ENCODE measurements at places on chromosomes 6 and 20. TPM values are rescaled to one million over a fixed set of nuclear protein-coding genes. Genes with fewer than 3 reads are reported as not detected.

DNA sequence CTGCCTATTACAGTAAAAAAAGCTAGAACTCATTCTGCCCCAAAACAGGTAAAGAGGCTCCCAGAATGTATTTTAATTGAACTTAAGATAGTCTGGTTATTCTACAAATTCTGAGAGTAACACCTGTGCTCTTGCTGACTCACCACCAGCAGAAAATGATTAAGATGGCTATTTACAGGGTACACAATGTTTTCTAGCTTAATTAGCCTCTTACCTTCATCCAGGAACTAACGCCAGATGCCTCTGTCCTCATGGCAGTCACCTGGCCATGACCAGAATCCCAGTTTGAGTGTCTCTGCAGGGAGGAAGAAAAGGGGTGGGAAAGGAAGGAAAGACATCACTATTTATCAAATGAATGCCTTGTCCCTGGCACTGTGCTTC is 31.3 kb upstream of the PPP1R3G start:
- DNase-seq = no peak

Gene SNX21
- total RNA-seq = 2.0 TPM

GRCh38 chr6:43014434-43014909 is 423 bp downstream of the KLHDC3 start:
- DNase-seq = no peak

GRCh38 chr6:166375013-166375412 is 7.7 kb downstream of the MPC1 start:
- DNase-seq = no peak

Gene KLC4
- total RNA-seq = 33.8 TPM

Gene ABCC10
- total RNA-seq = 58.3 TPM

GRCh38 chr20:6908673-6909072 is 141.2 kb downstream of the BMP2 start:
- DNase-seq = no peak

DNA sequence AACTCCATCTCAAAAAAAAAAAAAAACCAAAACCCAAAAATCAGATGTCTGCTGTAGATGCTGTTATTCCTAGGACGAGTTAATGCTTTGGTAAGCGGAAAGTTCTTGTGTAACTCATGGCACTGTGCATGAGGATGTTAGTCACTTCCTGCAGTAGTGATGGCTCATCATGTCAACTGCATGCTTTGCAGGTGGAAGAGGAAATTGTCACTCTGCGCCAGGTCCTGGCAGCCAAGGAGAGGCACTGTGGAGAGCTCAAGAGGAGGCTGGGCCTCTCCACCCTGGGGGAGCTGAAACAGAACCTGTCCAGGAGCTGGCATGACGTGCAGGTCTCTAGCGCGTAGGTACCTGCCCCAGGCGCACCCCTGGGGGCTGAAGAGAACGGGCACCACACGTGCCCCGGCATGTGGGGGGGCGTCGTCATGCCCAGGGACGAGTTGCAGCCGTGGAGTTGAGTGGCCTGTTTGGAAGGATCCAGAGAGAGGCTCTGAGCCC is 8.5 kb downstream of the TPD52L2 start:
- no peak for DNase-seq

DNA sequence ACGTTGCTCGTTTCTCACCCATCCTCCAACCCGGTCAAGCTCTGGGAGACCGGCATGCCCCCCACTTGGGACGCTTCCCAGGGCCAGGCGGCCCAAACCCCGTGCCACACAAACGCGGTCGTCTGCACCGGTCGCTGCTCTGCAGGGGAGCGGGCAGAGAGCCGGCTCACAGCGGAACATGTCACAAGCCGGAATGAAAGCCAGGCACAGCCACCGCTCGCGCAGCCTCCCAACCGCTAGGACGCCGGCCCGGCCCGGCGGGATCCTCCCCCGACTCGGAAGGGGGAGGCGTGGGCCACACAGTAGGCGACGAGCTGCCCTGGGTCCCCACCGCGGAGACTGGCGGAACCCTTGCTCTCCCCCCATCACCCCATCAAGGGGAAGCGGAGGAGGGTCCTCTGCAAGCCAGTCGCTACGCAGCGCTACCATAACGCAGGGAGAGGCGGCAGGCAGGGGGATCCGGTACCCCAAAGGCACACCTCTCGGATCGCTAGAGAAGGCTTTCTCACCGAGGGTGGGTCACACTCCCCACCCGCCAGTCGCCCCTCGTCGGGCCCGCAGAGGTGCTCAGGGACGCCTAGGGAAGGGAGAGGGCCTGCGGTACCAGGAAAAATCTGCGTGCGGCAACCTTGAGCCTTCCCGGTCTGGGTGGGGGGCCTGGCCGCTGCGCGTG is 768.4 kb upstream of the DEFB115 start:
- DNase-seq = no peak

GRCh38 chr6:136633355-136633754 is 83.1 kb upstream of the MAP7 start:
- no peak for DNase-seq

DNA sequence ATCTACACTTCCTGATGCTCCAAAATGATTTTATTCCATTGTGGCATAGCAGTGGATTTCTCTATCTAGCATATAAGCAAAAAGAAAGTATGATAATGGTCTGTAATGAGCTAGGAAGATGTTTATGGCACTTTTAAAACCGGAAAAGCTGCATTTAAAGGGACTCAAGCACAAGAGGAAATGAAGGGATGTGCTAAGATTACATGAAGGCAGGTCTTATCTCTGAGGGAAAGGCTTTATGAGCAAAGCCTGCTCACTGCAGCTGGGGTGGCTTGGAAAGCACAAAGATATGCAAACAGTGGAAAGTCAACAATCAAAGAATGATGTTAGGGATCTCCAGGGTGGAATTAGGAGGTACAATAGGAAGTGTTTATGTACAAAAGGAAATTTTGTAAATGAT is 138.2 kb downstream of the TENT5A start:
- DNase-seq = no peak

DNA sequence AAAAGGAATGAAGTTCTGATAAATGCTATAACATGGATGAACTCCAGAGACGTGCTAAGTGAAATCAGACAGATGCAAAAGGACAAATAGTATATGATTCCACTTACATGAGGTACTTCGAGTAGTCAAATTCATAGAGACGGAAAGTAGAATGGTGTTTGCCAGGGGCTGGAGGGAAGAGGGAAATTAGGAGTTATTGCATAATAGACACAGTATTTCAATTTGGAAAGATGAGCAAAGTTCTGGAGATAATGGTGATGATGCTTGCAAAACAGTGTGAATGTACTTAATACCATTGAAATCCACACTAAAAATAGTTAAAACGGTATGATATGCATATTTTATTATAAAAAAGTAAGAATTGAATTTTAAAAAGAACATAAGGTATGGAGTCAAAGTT is 84.9 kb upstream of the STXBP5 start:
- no peak for DNase-seq

Gene SLC17A3
- 0.23 TPM for total RNA-seq

GRCh38 chr20:6696001-6696400 is 71.5 kb upstream of the BMP2 start:
- no peak for DNase-seq

- DNase-seq = no peak
These were observed 42.5 kb downstream of the LYRM2 start for GRCh38 chr6:89596056-89596455.

GRCh38 chr6:152308306-152308705 is 328.9 kb downstream of the SYNE1 start:
- DNase-seq = no peak

DNA sequence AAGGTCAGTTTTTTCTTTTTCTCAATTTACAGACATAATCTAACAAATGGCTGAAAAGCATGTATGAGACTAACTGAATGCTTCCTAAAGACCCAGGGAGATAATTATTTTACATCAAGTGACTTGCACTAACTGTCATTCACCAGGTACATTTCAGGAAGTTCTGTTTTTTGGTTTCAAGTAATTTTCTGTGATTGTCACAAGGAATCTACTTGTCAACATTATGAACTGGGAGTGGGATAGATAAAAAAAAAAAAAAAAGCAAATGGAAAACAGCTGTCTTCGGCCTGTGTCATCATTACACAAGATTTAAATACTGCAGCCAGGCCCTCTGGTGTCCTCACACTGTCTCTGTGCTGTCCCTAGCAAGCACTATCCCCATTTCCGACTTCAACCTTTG is 379.0 kb upstream of the HTR1E start:
- no peak for DNase-seq

Gene KCNK15
- not detected for total RNA-seq

GRCh38 chr6:3268680-3269079 is 9.9 kb downstream of the PSMG4 start:
- no peak for DNase-seq

GRCh38 chr6:52399511-52400312 is 20.4 kb upstream of the EFHC1 start:
- DNase-seq = no peak

Gene EYS
- not detected for total RNA-seq

- DNase-seq = no peak
These were observed 38.9 kb downstream of the MAP3K7 start for GRCh38 chr6:90547991-90548390.

GRCh38 chr6:34888514-34888856 is 570 bp upstream of the ANKS1A start:
- no peak for DNase-seq
